ENCODE measurements at places on chromosomes 4 and X.

GRCh38 chr4:113497154-113497884, 264.2 kb downstream of the CAMK2D start:
- no peak for DNase-seq

- DNase-seq = peak; percentile 90
Observed at GRCh38 chr4:40055863-40056715, 561 bp upstream of the N4BP2 start.

- peak; percentile 83 for DNase-seq
Observed at GRCh38 chrX:40175511-40176350, 78.0 kb upstream of the BCOR start.

- no peak for DNase-seq
Observed at GRCh38 chrX:131975851-131976250, 47.3 kb upstream of the STK26 start.

- DNase-seq = no peak
Observed at GRCh38 chr4:80232707-80233370, 33.6 kb upstream of the FGF5 start.

DNA sequence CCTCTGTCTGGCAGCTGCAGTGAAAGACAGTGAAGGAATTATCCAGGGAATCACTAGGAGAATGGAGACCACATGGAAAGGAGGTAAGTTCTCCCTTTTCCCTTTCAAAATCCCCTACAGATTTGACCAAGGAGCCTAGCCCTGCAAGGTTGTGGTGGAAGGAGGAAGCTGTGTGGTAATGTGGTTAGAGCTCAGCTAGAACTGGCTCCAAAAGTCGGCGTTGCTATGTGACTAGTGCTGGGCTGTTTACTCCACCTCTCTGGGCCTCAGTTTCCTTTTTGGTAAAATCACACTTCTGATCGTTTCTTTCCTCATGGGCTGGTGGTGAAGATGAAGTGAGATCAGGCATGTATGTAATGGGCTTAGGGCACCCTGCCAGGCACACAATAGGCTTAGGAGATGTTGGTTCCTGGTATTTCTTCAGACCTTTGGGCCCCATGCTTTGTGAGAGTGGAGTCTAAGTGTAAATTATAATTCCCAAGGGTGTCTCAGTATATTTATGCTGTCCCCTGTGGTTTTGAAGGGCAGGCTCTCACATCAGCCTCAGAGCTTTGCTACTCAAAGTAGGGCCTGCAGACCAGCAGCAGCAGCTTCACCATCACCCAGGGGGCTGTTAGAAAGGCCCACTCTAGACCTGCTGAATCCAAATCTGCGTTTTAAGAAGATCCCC, 183.7 kb upstream of the BCOR start:
- DNase-seq = no peak

DNA sequence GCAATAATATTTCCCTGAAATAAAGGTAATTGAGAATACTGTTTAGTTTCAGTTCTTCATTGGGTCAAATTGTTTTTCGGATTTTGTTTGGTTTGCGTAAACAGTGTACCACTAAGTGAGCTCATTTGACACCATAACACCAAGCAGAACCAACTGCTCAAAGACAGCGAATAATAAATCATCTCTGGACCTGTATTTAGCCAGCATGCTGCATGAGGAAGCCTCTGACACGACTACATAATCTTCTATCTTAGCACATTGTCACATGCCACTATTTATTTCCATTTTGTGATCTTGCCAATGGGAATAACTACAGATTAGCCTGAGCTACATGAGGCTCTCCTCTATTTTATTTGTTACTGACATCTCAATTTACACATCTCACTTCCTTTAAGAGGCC, 12.1 kb upstream of the PRKG2 start:
- no peak for DNase-seq

- DNase-seq = no peak
Observed at GRCh38 chr4:52877036-52877435, 14.9 kb downstream of the RASL11B start.

All from left hindlimb (tissue), 1 donor.